ENCODE measurements at places on chromosomes 2 and 18. TPM values are rescaled to one million over a fixed set of nuclear protein-coding genes. Genes with fewer than 3 reads are reported as not detected.

ARHGAP28 gene
- total RNA-seq: 1.7 TPM

RPRM gene
- total RNA-seq: not detected

RDH14 gene
- total RNA-seq: 25.8 TPM

HOXD10 gene
- not detected for total RNA-seq

GPR155 gene
- total RNA-seq: 30.3 TPM

FAM124B gene
- total RNA-seq: 0.62 TPM

DES gene
- 0.31 TPM for total RNA-seq

CYP27A1 gene
- total RNA-seq: 304 TPM

REG3A gene
- total RNA-seq: not detected
